ENCODE measurements at places on chromosomes 16 and 17. TPM values are rescaled to one million over a fixed set of nuclear protein-coding genes. Genes with fewer than 3 reads are reported as not detected.
A peak's percentile ranks its signal among the peaks of the same experiment; 100 is the strongest.

NPIPA8 gene
- total RNA-seq, result 0.31 TPM

DNA sequence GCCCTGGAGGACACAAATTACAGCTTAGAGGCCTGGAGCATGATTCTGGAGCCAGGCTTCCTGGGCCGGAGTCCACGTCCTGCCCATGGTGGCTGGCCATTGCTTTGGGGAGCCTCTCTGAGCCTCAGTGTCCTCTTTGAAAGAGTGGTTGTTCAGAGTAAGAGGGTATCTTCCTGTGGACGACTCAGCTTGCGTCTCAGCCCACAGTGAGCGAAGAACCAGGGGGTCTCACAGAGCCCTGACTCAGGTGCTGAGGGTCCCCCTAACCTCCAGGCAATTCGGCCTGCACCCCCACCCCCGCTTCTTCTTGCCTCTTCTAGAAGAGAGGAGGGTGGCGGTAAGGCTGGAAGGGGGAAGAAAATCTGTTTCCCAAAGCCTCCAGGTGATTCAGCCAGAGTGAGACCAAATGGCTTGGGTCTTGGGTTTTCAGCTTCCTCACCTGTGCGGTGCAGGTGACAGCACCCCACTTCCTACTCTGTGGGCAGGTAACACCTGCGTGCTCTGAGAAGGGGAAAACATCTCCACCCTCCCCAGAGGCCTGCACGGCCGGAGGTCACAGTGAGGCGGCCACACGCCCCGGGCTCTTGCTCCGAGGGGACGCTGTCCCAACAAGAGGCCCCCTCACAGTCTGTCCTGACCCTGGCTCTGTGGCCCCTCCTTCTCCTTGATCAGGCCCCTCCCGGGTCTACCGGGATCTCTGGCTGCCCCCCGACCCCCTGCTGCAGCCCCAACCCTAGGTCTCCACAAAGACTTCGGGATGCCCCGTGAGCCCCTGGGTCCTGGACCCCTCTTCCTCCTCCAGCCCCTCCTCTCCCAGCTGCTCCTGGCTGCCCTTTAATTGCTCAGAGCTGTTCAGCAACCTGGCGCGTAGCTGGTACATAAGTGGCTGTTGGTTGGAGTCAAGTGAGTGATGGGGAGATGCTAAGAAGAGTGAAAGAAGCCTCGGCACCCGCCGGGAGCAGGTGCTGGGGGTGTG lies 119.2 kb downstream of the METRNL start:
- peak overlapping the region; percentile 32 for H3K27ac ChIP-seq
- no peaks in the 10 kb centered on the region for H3K27me3 ChIP-seq
- peaks cover 18% of the 10 kb centered on the region for H3K4me1 ChIP-seq
- no peaks in the 10 kb centered on the region for H3K36me3 ChIP-seq

SLC16A6 gene
- total RNA-seq, result 1.9 TPM

DNA sequence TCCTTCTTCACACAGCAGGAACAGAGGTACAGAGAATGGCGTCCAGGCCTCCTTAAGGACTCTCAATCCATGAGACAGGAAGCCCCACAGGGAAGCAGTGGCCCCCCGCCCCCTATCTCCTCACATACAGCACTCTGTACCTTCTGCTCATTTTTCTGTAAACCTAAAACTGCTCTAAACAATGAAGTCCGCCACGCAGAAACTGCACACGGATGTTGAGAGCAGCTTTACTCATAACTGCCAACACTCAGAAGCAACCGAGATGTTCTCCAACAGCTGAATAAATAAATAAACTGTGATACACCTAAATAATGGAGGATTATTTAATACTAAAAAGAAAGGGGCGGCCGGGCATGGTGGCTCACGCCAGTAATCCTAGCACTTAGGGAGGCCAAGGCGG lies 9.9 kb downstream of the TBC1D16 start:
- DNase-seq, result no peak
- no peaks in the 10 kb centered on the region for H3K27me3 ChIP-seq
- H3K36me3 ChIP-seq, result no peaks in the 10 kb centered on the region
- H3K4me1 ChIP-seq, result peaks cover 9% of the 10 kb centered on the region
- no peak overlapping the region for H3K4me3 ChIP-seq

CNGB1 gene
- 0.87 TPM for total RNA-seq

DNA sequence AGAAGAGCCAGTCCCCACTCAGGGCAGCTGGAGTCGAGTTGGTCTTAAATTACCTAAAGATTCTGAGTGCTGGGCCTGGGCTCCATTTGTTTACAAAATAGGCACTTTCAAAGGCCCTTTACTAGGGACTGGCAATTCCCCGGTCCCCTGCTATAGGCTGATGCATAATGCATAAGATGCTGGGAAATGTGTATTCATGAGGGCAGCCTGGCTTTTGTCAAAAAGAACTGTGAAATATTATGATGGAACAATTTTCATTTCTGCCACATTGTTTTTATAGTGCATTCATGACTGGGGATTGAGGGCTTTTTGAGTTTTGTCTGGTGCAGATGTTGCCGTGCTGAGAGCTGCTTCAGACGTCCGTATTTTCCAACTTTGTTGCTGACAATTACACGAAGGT lies 617.0 kb upstream of the CDH5 start:
- no peaks in the 10 kb centered on the region for H3K4me1 ChIP-seq
- no peak overlapping the region for H3K4me3 ChIP-seq
- H3K36me3 ChIP-seq, result no peaks in the 10 kb centered on the region
- no peak for DNase-seq
- no peaks in the 10 kb centered on the region for H3K27me3 ChIP-seq

DNA sequence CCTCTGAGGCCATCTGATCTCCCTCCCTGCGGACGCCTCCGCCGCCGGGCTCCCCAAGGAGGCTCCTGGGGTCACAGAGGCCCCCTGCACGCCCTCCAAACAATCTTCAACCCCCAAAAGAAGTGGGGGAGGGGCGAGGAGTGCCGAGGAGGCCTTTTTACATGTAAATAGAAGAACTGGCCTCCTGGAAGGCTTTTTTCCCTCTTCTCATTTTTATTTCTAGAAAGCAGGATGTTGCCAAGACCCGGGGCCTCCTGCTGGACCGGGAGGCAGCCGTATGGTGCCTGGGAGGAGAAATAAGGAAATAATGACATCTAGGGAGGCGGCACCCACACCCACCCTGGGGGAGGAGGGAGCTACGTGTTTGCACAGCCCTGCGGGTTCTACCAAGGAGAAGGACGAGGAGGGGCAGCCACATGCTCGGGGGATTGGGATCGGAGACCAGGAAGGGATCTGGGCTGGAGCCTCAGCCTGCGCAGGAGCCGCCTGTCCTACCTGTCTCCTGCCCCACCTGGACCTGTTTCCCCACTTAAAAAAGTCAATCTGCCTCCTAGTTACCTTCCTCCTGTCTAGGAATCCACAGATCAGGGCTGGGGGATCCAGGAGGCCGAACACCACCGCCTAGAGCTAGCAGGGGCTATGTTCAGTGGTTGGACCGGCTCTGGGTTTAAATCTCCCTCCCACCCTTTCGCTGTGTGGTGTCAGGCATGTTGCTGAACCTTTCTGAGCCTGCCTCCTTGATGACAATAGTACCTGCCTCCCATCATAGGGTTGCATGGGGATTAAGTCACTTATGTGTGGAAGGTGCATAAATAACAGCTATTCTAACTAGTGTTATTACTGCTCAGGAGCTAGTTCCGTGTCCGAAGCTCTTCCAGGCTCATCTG lies 175.7 kb upstream of the GSE1 start:
- no peaks in the 10 kb centered on the region for H3K36me3 ChIP-seq
- no peak overlapping the region for H3K4me3 ChIP-seq
- H3K27ac ChIP-seq, result peak overlapping the region; percentile 9

- H3K4me3 ChIP-seq, result no peak overlapping the region
- H3K36me3 ChIP-seq, result no peaks in the 10 kb centered on the region
- H3K27ac ChIP-seq, result no peak overlapping the region
These were observed 63.0 kb upstream of the CES5A start for GRCh38 chr16:55938126-55938525.

CDK5R1 gene
- total RNA-seq, result 13.2 TPM

- H3K27me3 ChIP-seq, result no peaks in the 10 kb centered on the region
- H3K36me3 ChIP-seq, result no peaks in the 10 kb centered on the region
- DNase-seq, result no peak
- H3K27ac ChIP-seq, result no peak overlapping the region
- H3K4me3 ChIP-seq, result no peak overlapping the region
- peaks cover 19% of the 10 kb centered on the region for H3K4me1 ChIP-seq
These were observed 3.7 kb downstream of the TEPSIN start for GRCh38 chr17:81234940-81235821.

- DNase-seq, result no peak
- peaks cover 15% of the 10 kb centered on the region for H3K4me1 ChIP-seq
- no peak overlapping the region for H3K4me3 ChIP-seq
These were observed 3.2 kb downstream of the USP32 start for GRCh38 chr17:60388742-60389141.

KRT28 gene
- total RNA-seq, result 0.87 TPM

GRCh38 chr16:65077181-65077580 lies 44.7 kb downstream of the CDH11 start:
- H3K27ac ChIP-seq, result no peak overlapping the region
- no peaks in the 10 kb centered on the region for H3K36me3 ChIP-seq
- DNase-seq, result no peak

DNA sequence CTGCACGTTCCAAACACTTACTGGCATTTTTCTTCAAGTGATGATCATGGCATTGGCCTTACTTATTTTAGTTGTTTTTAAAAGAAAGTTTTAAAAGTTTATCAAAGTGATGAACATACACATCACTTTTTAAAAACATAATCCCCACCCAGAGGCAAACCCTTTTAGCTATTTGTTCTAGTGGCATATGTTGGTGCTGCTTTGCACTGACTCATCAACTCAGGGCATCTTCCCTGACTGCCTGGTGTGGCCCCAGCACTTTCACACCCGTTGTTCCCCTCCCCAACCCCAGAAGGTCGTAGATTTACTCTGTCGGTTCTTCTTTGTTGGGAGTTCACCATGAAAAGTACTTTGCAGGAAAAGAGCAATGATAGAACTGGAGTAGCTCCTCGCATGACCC lies 161.3 kb downstream of the RPTOR start:
- no peak overlapping the region for H3K27ac ChIP-seq
- H3K4me1 ChIP-seq, result no peaks in the 10 kb centered on the region
- H3K27me3 ChIP-seq, result no peaks in the 10 kb centered on the region
- no peak overlapping the region for H3K4me3 ChIP-seq
- no peak for DNase-seq

HBA2 gene
- total RNA-seq, result 27.4 TPM

BLTP2 gene
- total RNA-seq, result 147 TPM

DNA sequence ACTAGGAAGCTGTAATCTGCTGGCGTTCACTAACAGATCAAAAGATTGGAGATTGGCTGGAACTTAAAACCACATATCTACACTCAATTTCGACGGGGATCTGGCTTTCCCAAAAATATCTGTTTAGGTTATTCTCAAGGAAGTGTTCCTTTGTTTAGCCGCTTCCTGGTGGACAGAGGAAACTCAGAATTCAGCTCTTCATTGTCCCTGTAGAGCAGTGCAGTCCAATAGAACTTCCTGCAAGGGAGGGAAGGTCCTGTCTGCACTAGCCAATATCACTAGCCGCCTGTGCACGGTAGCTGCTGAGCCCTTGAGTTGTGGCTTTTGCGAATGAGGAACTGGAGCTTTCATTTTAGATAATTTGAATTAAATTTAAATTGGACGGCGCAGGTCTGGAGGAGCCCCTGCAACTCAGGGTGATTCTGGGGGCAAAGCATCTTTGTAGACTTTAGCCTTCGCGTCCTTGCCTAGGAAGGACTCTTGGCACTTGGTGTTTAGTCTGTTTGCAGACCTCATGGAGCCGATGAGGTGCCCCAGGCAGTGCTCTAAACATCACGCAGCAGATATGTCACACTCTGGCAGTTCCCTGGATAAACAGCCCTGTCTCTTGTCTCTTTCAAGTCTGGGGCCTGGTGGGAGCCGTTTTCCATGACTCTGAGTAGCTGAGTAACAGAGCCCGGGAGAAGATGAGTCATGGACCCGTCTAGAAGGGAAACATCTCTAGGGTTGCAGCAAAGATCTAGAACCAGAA lies 122.2 kb downstream of the CCDC182 start:
- DNase-seq, result no peak
- no peaks in the 10 kb centered on the region for H3K36me3 ChIP-seq
- no peak overlapping the region for H3K4me3 ChIP-seq

GRCh38 chr16:8768692-8769091 lies 28.7 kb downstream of the TMEM186 start:
- H3K36me3 ChIP-seq, result no peaks in the 10 kb centered on the region
- H3K27ac ChIP-seq, result no peak overlapping the region
- H3K4me3 ChIP-seq, result no peak overlapping the region
- H3K4me1 ChIP-seq, result no peaks in the 10 kb centered on the region

NAGPA gene
- total RNA-seq, result 39.0 TPM

- no peaks in the 10 kb centered on the region for H3K4me1 ChIP-seq
- no peaks in the 10 kb centered on the region for H3K36me3 ChIP-seq
- no peak for DNase-seq
- no peak overlapping the region for H3K27ac ChIP-seq
- no peak overlapping the region for H3K4me3 ChIP-seq
These were observed 6.3 kb downstream of the JPT1 start for GRCh38 chr17:75147878-75148546.

TBC1D26 gene
- total RNA-seq, result 9.8 TPM

FOXC2 gene
- 7.6 TPM for total RNA-seq

SRP68 gene
- total RNA-seq, result 53.4 TPM

- no peak overlapping the region for H3K27ac ChIP-seq
- no peaks in the 10 kb centered on the region for H3K36me3 ChIP-seq
- DNase-seq, result no peak
These were observed 1427.3 kb downstream of the CDH8 start for GRCh38 chr16:60608971-60609370.

INO80E gene
- total RNA-seq, result 72.3 TPM

KCTD19 gene
- 59.2 TPM for total RNA-seq

TERB1 gene
- 30.6 TPM for total RNA-seq

DNA sequence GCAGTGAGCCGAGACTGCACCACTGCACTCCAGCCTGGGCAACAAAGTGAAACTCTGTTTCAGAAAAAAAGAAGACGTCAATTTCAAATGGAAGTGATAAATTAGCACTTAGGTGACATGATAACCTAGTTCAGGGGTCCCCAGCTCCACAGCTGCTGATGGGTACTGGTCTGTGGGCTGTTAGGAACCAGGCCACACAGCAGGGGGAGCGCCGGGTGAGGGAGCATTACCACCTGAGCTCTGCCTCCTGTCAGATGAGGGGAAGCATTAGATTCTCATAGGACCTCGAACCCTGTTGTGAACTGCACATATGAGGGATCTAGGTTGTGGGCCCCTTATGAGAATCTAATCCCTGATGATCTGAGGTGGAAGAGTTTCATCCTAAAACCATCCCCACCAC lies 253.0 kb downstream of the FOXL1 start:
- H3K4me3 ChIP-seq, result no peak overlapping the region
- no peak overlapping the region for H3K27ac ChIP-seq
- H3K36me3 ChIP-seq, result no peaks in the 10 kb centered on the region
- H3K27me3 ChIP-seq, result no peaks in the 10 kb centered on the region
- no peaks in the 10 kb centered on the region for H3K4me1 ChIP-seq
- no peak for DNase-seq

DNA sequence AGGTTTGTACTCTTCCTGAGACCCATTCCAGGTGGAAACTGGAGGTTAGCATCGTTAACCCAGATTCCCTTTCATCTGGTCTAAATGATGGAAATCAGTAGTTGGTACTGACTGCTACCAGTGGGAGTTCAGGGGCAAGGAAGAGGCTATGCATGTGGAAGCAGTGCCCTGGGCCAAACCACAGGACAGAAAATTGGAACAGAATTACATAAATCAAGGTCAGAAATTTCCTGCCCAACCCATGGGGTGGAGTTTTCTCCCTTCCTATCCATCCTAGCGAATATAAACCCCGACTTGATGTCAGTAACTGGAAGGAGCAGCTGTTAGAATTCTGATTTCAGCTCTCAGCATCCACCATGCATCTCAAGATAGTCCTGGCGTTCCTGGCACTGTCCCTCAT lies at the start of gene AOC2:
TSS of gene AOC2 (plus strand) at position 310 of the 400 bp plus-strand sequence. CDS start at position 357, 47 bp downstream.
- H3K36me3 ChIP-seq, result no peaks in the 10 kb centered on the region
- no peak within 1 kb of the TSS for H3K4me3 ChIP-seq
- no peak within 1 kb of the TSS for H3K27ac ChIP-seq
- no peak for DNase-seq
